ENCODE measurements at places on chromosomes 7 and 10.

- DNase-seq: no peak
Observed at GRCh38 chr7:139043823-139044812, 8.3 kb upstream of the ZC3HAV1L start.

GRCh38 chr7:77382532-77382931 lies 33.6 kb downstream of the GSAP start:
- no peak for DNase-seq

- DNase-seq: no peak
Observed at GRCh38 chr7:15288741-15289140, 273.1 kb downstream of the AGMO start.

DNA sequence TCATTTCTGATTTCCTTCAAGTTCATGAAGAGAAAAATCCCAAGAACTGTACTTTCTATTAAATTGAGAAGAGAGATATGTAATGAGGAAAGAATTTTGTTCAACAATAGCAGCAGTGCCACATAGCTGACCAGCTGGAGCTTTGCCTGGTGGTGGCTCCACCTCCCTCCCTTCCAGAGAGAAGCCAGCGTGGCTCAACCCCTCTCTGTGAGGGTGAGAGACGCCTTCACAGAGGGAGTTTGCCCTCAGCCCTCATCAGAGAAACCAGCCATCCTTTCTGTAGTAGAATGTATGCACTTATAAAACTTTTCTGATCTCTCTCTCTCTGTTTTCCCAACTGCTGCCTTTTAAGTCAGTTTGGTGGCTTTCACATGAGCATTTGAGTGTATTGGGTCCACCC lies 20.5 kb upstream of the COL1A2 start:
- no peak for DNase-seq

- DNase-seq: no peak
Observed at GRCh38 chr10:11336722-11337162, 274.7 kb downstream of the USP6NL start.
